Renal cortex interstitium (tissue), 15 donors: ENCODE measurements at places on chromosomes 6 and 20.

- no peak for DNase-seq
These were observed 44.7 kb downstream of the EYA2 start for GRCh38 chr20:46939031-46939965.

GRCh38 chr6:33599413-33599938 lies 19.4 kb upstream of the BAK1 start:
- DNase-seq: no peak

DNA sequence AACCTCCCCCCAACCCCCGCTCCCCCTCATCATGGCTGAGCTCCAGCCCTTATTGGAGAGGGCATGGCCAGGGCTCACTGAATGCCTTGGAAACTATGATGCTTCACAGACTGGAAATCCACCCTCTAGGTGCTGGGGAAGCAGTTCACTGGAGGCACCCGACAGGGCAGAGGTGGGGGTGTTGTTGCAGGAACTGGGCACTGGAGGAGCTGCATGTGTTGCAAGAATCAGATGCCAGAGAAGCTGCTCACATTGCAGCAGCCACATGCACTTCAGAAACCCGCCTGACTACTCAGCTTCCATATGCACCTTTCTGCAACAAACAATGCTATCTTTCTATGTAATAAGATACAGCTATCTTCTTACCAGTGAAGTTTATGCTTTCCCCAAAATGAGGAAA lies 7.9 kb upstream of the TBPL1 start:
- DNase-seq: no peak

DNA sequence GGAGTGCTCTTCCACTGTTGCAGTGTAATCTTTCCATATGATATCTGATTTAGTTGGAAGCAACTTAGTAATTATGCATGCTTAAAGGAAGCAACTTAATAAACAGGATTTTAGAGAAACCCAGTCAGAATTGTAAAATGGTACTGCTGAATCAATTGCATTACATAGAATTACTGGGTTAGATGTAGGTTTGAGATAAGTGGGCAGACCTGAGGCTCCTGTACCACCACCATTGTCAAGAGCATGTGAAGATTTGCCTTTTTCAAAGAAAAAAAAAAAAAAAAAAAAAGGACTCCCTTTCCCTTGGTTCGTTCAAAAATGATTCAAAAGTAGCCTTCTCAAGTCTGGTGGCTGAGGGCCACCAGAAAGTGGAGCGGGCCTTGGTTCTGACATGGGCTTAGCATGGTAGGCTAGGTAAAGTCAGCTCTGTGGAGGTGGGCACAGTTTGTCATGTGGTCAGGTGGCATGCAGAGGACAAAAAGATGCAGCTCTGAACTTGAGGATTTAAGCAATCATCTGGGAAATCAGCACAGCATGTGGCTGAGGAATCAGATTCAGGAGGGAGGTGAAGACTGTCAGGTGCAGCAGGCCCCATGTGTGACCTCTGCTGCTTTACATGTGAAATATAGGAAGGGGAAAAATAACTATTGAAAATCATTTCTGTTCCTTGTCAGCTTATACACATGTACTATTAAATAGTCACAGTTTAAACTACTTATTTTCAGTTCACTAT lies 32.4 kb downstream of the ARID1B start:
- DNase-seq: no peak

- DNase-seq: no peak
These were observed 229.8 kb downstream of the SOD2 start for GRCh38 chr6:159463119-159463829.

- no peak for DNase-seq
These were observed 31.7 kb upstream of the UBR2 start for GRCh38 chr6:42532038-42532669.

DNA sequence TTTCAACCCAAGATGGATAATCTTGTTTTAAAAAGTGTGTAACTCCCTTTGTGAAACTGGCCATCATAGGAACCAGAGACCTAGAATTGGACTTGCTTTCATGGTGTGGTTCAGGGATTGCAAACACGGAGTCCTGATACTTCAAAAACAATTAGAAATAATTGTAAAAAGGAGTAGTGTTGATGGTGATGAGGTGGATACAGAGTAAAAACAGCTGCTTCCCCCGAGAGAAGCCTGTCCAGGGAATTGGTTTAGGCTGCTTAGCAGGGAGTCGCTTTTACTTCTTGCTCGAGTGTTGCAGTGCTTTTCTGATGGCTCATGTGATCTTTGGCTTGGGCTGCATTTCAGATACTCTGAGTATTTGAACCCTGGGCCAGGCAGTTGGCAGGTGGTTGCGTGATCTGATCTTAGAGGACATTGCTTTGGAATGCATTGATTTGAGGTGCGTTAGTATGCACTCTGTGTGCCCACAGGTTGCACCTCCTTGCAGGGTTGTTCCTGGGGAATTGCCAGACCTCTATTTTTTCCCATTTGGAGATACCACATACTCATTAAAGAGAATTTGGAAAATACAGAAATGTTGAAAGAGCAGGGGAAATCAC lies 19.5 kb downstream of the KIF3B start:
- no peak for DNase-seq

GRCh38 chr20:63321148-63321831 lies 28.3 kb downstream of the COL20A1 start:
- DNase-seq: no peak

- no peak for DNase-seq
These were observed 2.8 kb downstream of the TMC2 start for GRCh38 chr20:2538931-2539720.

DNA sequence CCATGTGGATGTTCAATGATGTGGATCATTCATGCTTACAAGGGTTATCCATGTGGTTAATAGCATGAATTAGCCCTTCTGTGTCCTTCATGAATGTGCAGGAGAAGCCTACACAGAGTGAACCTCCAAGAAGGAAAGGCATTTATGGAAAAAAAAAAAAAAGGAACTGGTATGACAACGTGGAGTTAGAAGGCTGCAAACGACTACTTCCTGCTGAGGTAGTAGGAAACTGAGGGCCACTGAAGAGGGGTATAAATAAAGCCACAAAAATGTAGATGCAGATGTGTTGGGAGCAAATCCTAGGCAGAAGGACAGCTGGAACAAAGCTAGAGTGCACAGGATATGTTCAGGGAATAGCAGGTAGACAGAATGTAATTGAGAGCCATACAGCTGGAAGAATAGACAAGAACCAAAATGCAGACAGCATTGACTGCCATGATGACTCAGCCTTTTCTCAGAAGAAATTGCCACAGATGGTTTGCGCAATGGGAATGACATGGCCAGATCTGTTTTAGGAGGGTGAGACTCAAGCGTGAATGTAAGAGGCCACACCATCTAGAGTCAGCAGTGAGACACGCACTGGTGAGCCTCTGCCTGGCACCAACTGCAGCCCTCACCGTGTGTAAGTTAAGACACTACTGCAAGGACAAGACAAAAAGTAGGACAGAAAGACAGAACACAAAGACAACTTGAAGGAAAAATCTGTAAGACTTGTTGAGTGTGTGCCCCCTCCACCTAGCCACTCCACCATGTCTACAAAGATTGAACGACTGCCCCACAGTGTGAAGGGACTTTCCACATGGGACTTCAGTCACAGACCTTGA lies 79.8 kb downstream of the KIF13A start:
- DNase-seq: no peak

DNA sequence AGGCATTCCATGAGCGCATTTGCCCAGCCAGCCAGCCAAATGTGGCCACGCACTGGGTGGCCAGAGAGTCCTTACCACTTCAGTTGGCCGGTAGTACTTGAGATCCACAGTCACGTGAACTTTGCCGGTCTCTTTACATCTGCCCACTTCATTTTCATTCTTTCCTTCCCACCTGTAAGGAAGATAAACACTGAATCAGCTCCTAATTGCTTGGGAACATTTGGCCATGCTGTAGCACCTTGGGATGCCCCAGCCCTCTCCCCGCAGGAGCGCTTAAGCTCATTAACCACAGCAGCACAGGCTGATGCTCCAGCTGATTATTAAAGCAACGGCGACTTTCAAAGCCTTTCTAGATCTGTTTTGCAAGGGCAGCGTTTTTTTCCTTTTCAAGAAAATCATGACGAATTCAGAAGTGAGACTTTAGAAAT lies 116.6 kb downstream of the FOXC1 start:
- no peak for DNase-seq

- DNase-seq: no peak
These were observed 12.3 kb downstream of the TMEM14B start for GRCh38 chr6:10759884-10760329.

GRCh38 chr6:2651536-2651935 lies 99.2 kb downstream of the MYLK4 start:
- no peak for DNase-seq

DNA sequence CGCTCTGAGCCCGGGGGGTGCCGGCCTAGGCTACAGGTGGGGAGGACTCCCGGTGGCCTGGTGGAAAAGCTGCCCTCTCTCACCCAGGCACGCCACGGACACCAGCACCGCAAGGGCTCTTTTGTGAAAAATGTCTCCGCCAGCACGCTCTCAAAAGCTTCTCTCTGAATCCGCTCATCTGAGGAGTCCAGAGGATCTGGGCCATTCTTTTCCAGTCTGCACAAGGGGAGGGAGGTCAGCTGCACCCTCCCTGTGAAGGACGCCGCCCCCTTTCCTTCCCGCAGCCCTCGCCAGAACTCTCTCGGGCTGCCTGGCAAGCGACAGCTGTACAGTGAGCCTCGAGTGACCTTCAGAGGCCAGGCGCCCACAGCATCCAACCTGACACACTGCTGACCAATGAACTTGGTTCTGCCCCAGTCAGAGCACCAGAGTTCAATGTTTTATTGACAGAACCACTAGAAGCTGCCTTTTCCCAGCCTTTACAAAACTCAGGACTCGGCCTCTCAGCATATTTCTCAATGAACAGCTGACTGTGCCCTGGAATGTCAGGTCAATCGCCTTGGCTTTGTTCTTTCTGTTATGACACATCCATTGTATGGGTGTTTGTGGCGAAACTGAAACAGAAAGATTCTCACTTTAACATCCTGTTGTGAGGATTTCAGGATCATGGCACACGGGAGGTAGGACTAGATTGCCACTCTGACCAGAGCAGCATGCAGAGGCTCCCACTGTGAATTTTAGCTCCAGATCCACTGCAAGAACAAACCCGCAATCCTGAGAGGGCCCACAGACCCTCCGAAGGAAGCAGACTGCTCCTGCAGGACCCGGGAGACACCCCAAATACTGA lies 26.7 kb downstream of the SERPINB9 start:
- peak; percentile 43 for DNase-seq

GRCh38 chr6:28235912-28236452 lies 10.9 kb downstream of the ZSCAN9 start:
- no peak for DNase-seq

DNA sequence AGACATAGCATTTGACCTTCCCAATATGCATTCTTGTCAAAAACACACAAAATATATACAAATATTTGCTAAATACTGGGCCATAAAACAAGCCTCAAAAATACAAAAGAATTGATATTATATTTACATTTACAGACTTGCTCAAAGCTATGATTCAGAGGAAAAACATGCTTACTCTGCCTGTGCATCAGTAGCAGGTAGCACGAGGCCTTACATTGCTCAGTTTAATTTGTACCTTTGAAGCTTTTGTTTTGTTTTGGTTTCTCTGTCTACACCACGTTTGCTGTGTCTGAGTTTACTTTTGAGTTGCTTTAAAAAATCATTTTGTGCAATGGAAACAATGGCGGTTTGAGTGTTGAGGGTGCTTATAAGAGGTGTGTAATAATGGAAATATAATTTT lies 99.3 kb downstream of the PHF3 start:
- no peak for DNase-seq

DNA sequence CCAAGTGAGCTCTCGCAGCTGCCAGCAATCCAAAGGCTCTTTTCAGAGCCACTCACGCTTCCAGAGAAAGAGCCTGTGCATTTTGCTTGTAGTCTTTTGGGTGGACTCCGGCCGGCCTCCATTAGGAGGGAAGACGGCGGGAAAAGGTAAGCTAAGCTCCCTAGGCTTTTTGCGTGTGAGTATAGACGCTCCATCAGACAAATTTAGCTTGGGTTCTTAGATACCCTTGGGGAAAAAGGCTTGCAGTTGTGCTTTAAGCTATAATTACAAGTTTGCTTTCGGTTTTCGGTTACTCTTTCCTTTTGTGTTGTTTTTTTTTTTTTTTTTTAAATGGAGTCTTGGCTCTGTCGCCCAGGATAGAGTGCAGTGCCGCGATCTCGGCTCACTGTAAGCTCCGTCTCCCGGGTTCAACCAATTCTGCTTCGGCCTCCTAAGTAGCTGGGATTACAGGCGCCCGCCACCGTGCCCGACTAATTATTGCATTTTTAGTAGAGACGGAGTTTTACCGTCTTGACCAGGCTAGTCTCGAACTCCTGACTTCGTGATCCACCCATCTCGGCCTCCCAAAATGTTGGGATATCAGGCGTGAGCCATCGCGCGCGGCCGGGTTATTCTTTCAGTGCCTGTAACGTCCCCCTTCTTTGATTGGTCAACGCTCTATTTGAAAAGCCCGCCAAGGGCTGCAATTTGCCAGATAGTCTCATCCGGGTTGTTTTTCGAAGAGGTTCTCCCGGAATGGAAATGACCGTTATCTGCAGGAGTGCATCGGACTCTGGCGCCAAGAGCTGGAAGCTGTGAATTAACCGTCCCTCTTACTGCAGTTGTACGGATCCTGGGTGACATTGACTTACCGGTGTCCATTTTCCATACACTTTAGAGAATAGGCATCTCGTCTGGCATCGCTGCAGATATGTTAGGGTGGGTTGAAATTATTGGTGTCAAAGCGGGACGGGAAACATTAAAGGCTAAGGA lies 18.1 kb downstream of the OR2B2 start:
- no peak for DNase-seq

GRCh38 chr6:14584450-14584849 lies 466.9 kb downstream of the CD83 start:
- DNase-seq: no peak

- no peak for DNase-seq
These were observed 6.9 kb upstream of the MANBAL start for GRCh38 chr20:37282556-37282955.

GRCh38 chr6:16909658-16910360 lies 148.5 kb upstream of the ATXN1 start:
- DNase-seq: no peak

GRCh38 chr6:39982720-39983119 lies 48.5 kb upstream of the MOCS1 start:
- DNase-seq: no peak

GRCh38 chr6:107045826-107046675 lies 18.1 kb downstream of the MTRES1 start:
- peak; percentile 25 for DNase-seq

- no peak for DNase-seq
These were observed 325.7 kb downstream of the TBC1D32 start for GRCh38 chr6:121008553-121008952.

- no peak for DNase-seq
These were observed 44.6 kb downstream of the DPPA5 start for GRCh38 chr6:73309535-73309784.

DNA sequence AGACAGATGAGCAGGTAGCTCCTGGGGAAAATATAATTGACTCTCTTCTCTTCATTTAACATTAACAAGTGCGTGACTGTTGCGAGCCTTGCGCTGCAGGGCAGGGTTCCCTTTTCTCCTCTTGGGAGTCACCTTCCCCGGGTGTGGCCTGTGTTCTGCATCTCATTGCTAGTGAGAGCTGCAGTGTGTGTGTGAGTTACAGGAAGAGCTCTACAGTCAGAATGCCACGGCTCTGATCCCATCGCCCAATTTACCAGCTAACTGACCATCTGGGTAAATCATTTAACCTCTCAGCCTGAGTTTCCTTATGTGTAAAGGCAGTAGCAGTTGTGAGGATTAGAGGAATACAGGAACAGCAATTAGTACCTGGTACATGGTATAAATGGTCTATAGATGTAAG lies 106.8 kb upstream of the NUP153 start:
- DNase-seq: no peak
